ENCODE measurements at places on chromosomes 7 and 10.

GRCh38 chr10:14017467-14017866 is 313.3 kb downstream of the FRMD4A start:
- no peak for DNase-seq

DNA sequence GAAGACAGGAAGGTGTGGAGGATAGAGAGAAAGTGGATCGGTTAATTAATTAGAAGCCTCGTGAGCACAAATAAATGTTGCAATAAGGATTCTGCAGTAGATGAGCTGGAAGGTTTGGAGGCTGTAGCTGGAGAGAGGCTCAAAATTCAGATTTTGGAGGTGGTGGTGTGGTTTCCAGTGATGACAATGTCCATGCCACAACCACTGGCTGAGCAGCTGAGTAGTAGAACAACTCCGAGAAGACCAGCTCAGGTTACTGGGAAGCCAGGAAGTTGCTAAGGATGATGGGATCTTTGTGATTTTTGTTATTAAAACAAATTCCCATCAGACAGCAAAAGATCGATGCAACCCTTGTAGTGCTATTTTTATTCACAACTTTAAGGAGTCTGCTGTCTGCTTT is 7.7 kb downstream of the SLC26A4 start:
- no peak for DNase-seq

DNA sequence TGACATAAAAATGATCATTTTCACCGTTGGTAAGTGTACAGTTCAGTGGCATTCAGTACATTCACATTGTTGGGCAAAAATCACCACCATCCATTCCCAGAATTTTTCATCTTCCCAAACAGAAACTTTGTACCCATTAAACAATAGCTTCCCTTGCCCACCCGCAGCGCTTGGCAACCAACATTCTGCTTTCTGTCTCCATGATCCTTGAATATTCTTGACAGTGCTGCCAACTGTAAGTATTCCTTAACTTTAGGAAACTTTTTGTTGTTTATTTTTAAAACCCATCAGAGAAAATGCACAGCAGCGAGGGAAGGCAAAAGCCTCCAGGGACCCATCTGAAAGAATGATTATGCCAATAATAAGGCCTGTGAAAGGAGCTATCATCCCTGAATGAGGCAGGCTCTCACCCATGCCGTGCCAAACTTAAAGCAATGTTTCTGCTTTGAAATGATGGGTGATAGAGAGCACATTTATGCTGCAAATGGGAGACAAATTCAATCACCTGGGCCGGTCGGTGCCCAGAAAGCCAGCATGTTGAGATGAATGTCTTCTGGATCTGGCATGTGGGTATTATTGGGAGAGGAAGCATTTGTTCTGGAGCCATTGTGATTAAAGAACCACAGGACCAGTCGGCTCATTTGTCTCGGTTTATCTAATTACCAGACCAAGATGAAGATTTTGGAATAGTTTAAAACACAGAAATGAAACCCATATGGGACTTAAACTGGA is 202.1 kb upstream of the NPVF start:
- no peak for DNase-seq

GRCh38 chr7:98186452-98187137 is 24.6 kb upstream of the BHLHA15 start:
- no peak for DNase-seq

- DNase-seq = no peak
Measured at GRCh38 chr10:6145166-6145987, 56.5 kb downstream of the RBM17 start.

GRCh38 chr10:84158061-84158460 is 15.5 kb upstream of the GPR15LG start:
- no peak for DNase-seq

DNA sequence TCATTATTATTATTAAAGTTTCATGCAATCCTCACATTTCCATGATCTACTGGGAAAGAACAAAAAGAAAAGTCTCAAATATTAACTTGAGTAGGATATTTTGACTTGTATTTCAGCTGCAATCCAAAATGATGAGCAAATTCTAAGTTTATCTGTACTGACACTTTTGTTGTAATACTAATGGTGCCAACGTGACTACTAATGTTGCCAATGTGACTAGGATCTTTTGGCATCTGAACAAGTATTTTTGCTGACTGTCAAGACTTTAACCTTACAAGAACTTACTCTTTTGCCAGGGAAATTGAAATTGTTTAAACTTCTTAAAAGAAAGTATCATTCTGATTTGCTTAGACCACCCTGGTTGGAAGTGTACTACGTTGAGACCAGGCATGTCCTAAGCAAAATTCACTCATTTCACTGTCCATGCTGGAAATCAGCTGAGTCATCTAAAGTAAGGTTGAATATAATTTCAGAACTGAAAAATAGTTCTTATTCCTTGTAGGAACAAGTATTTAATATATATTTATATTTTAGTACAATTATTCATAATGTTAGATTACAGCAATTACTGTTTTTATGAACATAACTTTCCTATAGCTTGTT is 78.5 kb upstream of the LYZL1 start:
- DNase-seq = no peak

DNA sequence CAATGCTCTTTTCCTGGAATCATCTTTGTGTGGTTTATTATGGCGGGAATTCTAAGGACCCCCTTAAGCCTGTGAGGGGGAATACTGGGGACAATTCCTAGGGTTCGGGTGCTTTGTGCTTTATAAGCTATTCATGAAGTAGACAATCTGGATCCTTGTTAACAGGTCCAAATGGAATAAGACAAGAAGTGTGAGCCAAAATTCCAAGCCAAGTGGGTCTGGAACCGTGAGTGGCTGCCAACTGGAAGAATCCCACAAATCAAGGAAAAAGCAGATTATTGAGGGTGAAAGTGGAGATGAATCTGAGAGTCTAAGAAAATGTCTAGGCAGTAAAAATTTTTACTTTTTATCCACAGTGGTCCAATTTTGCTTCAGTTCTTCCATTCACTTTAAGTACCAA is 136.8 kb downstream of the MDFIC start:
- DNase-seq = no peak

DNA sequence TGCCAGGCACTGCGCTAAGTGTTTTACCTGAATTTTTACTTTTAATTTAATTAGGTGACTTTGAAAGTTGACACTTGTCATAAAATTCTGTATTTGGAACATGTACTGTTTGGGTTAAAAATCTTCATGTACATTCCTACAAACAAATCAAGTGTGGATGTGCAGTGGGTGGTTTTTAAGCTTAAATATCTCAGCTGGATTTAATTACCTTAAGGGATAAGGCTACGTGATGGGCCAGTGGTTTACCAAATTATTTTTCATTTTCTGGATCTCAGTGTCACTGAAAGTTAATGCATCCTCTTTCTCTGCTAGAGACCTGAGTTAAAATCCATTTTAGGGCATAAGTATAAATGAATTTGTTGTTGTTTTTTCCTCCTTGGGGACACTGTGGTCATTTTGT is 51.1 kb downstream of the EXOC4 start:
- no peak for DNase-seq

DNA sequence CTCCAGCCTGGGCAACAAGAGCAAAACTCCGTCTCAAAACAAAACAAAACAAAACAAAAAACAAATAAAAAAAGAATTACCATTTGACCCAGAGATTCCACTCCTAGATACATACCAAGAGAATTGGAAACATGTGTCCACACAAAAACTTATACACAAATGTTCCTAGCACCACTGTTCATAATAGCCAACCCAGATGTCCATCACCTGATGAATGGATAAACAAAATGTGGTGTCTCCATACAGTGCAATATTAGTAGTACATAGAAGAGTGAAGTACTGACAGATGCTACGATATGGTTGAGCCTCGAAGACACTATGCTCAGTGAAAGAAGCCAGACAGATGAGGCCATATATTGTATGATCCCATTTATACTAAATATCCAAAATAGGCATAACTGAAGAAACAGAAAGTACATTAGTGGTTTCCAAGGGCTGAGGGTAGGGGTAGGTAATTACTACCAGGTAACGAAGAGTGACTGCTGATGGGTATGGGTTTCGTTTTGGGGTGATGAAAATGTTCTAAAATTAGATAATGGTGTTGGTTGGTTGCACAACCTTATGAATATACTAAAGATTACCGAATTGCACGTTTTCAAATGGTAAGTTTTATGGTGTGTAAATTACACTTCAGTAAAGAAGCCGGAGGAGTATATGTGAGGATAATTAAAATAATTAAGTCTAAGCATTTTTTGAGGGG is 20.0 kb downstream of the MYO1G start:
- DNase-seq = no peak

- DNase-seq = peak; percentile 41
Measured at GRCh38 chr10:6498771-6499170, 81.3 kb downstream of the PRKCQ start.

DNA sequence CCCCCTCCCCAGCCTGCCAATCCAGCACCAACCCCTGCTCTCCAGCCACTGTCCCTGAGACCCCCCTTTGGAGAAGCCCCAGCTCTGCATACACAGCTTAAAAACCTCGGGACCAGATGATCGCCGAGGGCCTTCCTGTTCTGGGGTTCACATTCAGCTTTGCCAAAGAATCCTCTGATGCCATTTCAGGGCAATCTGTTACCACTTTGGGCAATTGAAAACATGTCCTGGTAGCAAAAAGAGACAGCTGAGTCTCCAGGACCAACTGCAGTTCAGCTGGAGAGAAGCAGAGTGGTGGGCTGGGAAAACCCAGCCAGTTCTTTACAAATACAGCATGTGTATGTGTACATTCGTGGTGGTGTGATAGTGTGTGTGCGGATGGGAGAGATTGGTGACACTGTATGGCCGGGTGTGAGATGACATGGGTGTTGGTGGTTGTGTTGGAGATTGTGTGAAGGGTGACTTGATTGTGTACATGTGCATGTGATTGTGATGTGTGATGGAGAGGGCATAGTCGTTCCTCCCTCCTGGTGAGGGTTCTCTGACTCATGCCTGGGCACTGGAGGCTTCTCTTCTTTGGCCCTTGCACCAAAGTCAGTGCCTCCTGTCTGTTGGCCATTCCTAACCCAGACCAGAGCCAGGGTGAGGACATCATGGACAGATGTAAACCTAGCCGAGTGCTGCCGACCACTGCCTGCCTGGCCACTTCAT is 48.5 kb upstream of the AQP1 start:
- no peak for DNase-seq

- DNase-seq = no peak
Measured at GRCh38 chr7:151625606-151626005, 105.9 kb upstream of the RHEB start.

DNA sequence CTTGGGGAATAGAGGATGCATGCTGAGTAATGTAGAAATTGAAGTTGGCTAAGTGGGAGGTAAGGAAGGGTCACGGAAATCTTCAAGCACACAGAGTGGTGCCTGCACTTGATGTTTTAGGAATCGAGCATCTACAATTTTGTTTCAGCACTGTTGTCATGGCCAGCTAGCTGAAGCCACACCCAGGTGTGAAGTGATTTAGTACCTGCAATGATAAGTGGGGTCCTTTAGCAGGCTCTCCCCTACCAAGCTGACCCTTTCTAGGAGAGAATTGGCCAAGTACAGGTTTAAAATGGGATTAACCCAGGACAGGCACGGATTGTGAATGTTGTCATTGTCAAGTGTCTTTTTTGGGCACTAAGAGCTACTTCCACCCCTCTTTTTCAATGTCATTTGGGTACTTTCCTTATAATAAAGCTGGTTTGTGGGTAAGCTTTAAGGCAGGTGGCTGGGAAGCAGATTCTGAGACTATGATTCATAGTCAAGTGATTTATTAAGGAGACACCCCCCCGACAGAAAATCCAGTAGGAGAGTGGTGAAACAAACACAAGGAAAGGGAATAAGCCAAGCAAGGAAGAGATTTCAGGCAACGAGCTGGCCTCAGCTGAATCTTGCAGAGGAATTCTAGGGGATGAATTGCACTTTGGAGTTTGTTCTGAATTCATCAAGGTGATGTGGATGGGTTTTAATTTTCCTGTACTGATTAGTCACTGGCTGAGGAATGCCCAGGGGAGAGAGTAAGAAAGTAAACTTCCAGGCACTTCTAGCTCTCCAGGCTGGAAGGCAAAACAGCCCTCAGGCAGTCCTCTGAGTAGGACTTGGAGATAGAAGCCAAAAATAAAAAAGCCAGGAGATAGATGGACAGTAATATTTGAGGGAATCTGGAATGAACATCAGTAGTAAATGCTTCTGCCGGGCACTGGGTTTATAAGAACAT is 1128.4 kb downstream of the SORCS3 start:
- no peak for DNase-seq

- DNase-seq = no peak
Measured at GRCh38 chr7:151687523-151688235, 168.0 kb upstream of the RHEB start.

- DNase-seq = no peak
Measured at GRCh38 chr7:116592041-116592355, 67.2 kb downstream of the CAV1 start.

DNA sequence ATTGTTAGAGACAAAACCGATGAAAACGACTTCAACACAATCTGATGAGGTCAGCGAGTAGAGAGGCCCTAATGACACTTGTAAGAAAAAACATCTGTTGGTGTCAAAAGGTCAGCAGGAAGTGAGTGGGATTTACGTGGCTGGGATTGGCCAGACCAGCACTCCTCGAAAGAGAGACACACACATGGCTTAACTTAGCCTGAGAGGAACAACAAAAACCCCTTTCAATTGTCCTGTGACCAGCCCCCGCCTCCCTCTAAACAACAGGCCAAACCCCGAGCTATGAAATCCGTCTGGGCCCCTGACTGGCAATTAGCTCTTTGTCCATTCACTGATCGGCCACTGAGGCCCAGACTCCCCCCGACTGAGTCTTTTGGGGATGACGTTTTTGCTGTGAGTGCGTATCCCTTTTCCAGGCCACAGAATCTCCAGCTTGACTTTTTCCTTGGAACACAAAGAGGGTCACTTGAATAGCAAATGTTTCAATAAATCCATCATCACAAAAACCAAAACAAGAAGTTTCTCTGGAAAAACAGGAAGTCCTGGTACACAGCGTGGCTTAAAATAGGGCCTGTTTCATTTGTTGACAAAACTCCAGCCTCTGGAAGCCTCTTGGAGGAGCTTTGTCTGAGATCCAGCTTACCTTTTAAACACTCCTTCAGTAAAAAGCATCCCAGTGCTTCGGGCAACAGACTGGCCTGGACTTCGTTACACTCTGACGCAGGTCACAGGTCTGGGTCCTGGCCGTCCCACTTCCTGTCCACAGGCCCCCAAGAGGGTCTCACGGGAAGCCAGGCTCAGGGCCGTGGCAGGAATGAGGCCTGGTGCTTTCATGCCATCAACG is 103.0 kb downstream of the CTBP2 start:
- no peak for DNase-seq

- DNase-seq = no peak
Measured at GRCh38 chr10:118918116-118918515, 111.4 kb upstream of the NANOS1 start.

- no peak for DNase-seq
Measured at GRCh38 chr10:84077768-84078167, 61.5 kb upstream of the GHITM start.

GRCh38 chr7:117637937-117638336 is 158.1 kb downstream of the CFTR start:
- DNase-seq = no peak

GRCh38 chr10:101295261-101295660 is 58.7 kb upstream of the BTRC start:
- no peak for DNase-seq

Data from stimulated activated CD4-positive, alpha-beta T cell treated with anti-CD3 and anti-CD28 coated beads, Interleukin-2, amount 100 ng/mL, for 4 hours (primary cell).